ENCODE measurements at places on chromosomes 7 and 10.

GRCh38 chr7:75993689-75994387 is 557 bp downstream of the TMEM120A start:
- DNase-seq: no peak

GRCh38 chr7:130899071-130899560 is 165.1 kb upstream of the KLF14 start:
- no peak for DNase-seq

GRCh38 chr7:113752689-113753088 is 166.1 kb downstream of the PPP1R3A start:
- DNase-seq: no peak

GRCh38 chr10:14613588-14613920 is 161.1 kb downstream of the FAM107B start:
- no peak for DNase-seq

GRCh38 chr10:118034791-118035261 is 11.9 kb downstream of the RAB11FIP2 start:
- DNase-seq: no peak

- DNase-seq: no peak
Measured at GRCh38 chr10:82932451-82932850, 1057.5 kb downstream of the NRG3 start.

Measured in CD4-positive, alpha-beta T cell treated with Interleukin-1 beta for 1 hour (primary cell).